ENCODE measurements at places on chromosomes 3 and 15. TPM values are rescaled to one million over a fixed set of nuclear protein-coding genes. Genes with fewer than 3 reads are reported as not detected.

DNA sequence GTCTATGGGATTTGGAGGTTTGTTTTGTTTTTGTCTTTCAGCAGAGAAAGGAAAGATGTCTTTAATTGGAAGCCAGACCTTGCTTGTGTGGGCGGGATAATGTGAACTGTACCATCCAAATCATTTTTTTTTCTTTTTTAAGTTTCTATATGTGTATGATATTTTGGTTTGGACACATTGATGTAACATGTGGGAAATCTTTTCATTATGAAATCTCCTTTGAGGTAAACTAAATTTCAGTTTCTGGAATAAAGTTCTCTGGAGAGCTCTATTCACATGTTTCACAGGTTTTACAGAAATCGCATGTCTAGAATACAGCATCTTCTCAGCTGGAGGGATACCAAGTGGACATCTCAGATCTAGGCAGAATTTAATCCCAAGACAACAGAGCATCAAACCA is 451.5 kb upstream of the MDFIC2 start:
- no peak overlapping the region for H3K4me3 ChIP-seq
- no peak overlapping the region for H3K27ac ChIP-seq
- DNase-seq, result no peak
- no peaks in the 10 kb centered on the region for H3K36me3 ChIP-seq
- H3K4me1 ChIP-seq, result no peaks in the 10 kb centered on the region

GRCh38 chr3:135329479-135329878 is 534.4 kb downstream of the EPHB1 start:
- H3K27me3 ChIP-seq, result no peaks in the 10 kb centered on the region
- no peak overlapping the region for H3K4me3 ChIP-seq
- no peak for DNase-seq
- H3K36me3 ChIP-seq, result no peaks in the 10 kb centered on the region

- no peak overlapping the region for H3K27ac ChIP-seq
- no peak for DNase-seq
- no peaks in the 10 kb centered on the region for H3K36me3 ChIP-seq
- H3K4me1 ChIP-seq, result peaks cover 8% of the 10 kb centered on the region
- H3K27me3 ChIP-seq, result no peaks in the 10 kb centered on the region
These were observed 217.2 kb upstream of the IGF1R start for GRCh38 chr15:98431171-98431570.

- peaks cover 22% of the 10 kb centered on the region for H3K4me1 ChIP-seq
- no peaks in the 10 kb centered on the region for H3K36me3 ChIP-seq
- peak overlapping the region; percentile 76 for H3K4me3 ChIP-seq
- H3K27me3 ChIP-seq, result no peaks in the 10 kb centered on the region
These were observed 1.0 kb downstream of the ANP32A start for GRCh38 chr15:68819495-68820294.

GRCh38 chr15:69486481-69487110 is 34.0 kb downstream of the RPLP1 start:
- DNase-seq, result no peak
- H3K4me3 ChIP-seq, result no peak overlapping the region
- H3K27me3 ChIP-seq, result no peaks in the 10 kb centered on the region
- H3K4me1 ChIP-seq, result no peaks in the 10 kb centered on the region
- no peak overlapping the region for H3K27ac ChIP-seq

DNA sequence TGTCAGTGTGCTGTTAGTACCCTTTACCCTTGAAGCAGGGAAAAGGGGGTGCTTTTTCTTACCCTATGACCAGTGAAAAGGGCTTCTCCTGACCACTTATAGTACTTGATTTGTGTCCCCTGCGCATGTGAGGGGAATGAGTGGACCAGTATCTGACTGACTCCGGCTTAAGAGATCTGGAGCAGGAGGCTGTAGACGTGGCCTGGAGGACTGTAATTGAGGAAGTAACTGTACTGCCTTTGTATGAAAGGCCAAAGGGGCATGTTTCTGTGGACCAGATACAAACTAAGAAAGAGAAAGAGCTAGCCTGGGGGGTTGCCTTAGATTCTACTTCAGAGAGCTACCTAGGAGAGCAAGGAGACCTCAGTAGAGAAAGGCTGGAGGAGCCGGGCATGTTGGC is 89.9 kb upstream of the TBL1XR1 start:
- no peak overlapping the region for H3K27ac ChIP-seq
- H3K36me3 ChIP-seq, result no peaks in the 10 kb centered on the region

The GTF2A2 gene
- total RNA-seq, result 72.0 TPM

The THPO gene
- total RNA-seq, result 0.84 TPM

DNA sequence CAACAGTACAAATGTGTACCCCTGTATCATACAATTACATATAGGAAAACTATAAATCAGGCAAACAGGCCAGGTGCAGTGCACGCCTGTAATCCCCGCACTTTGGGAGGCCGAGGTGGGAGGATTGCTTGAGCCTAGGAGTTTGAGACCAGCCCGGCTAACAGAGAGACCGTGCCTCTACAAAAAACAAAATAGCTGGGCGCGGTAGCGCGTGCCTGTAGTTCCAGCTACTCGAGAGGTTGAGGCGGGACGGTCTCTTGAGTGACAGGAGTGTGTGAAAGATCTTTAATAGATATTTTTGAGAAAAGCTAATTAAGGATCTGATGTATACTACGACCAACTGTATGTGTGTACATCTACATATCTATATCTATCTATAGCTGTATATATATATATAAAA is 33.8 kb upstream of the BDH1 start:
- H3K36me3 ChIP-seq, result no peaks in the 10 kb centered on the region
- no peak for DNase-seq
- no peak overlapping the region for H3K27ac ChIP-seq
- H3K27me3 ChIP-seq, result no peaks in the 10 kb centered on the region
- H3K4me3 ChIP-seq, result no peak overlapping the region

- no peak for DNase-seq
- no peaks in the 10 kb centered on the region for H3K36me3 ChIP-seq
- peaks cover 18% of the 10 kb centered on the region for H3K4me1 ChIP-seq
These were observed 1.5 kb downstream of the DIS3L start for GRCh38 chr15:66294932-66295235.

The CHP1 gene
- total RNA-seq, result 130 TPM

- no peak overlapping the region for H3K4me3 ChIP-seq
- H3K27me3 ChIP-seq, result no peaks in the 10 kb centered on the region
- peak; percentile 12 for DNase-seq
These were observed 110.5 kb upstream of the ABHD17C start for GRCh38 chr15:80584561-80584964.

- no peak overlapping the region for H3K27ac ChIP-seq
- H3K4me3 ChIP-seq, result no peak overlapping the region
- no peak for DNase-seq
- no peaks in the 10 kb centered on the region for H3K4me1 ChIP-seq
- no peaks in the 10 kb centered on the region for H3K36me3 ChIP-seq
These were observed 101.2 kb upstream of the ZBTB20 start for GRCh38 chr3:115248274-115248673.

DNA sequence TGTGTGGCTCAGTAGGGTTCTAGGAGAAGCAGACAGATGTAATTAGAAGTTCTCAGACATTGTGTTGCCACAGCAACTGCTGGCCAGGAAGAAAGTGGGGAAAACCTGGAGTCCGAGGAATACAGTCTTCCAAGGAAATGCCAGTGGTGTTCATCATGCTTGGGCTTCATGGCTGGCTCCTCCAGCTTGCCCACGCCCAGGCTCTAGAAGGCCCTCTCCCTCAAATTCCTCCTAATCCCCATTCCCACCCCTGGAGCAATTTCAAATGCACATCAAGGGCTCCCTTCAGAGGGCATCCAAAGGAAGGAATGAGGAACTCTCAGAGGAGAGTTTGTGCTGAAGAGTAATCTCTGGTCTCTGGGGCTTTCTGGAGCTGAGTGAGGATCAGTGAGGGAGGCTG is 21.9 kb downstream of the FSTL1 start:
- H3K36me3 ChIP-seq, result no peaks in the 10 kb centered on the region
- no peak overlapping the region for H3K27ac ChIP-seq
- peaks cover 22% of the 10 kb centered on the region for H3K4me1 ChIP-seq
- no peak for DNase-seq

The GREM1 gene
- total RNA-seq, result under 0.01 TPM

The KIF15 gene
- 1.4 TPM for total RNA-seq

The ABTB1 gene
- total RNA-seq, result 39.1 TPM

The ZBTB11 gene
- total RNA-seq, result 16.3 TPM

DNA sequence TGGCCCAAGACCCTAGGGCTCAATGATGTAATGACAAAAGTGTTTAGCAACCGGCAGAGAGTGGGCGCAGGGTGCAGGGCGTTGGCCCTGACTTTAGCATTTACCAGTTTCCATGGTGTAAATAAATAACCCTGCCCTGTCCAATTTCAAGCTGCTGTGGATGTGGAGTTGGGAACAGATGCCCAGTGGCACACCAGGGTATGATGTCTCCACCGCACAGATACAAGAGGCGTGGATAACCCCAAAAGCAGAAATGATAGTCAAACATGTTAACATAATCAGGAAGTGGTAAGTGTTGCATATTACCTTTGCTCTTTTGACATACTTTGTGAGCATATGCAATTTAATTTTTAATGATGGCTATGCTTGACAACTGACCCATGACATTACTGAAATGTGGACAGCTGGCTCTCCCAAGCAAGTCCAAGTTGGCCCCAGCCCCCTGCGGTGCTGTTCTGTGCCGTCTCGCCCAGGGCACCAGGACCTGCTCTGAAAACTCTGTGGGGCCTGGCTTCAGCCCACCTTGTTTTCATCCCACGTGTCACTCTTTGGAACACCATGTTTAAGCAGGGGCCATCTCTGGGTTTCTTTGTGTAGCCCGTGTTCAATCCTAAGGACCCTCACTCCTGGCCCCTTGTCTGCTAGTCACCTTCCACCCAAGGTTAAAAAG is 10.8 kb upstream of the ANPEP start:
- H3K4me3 ChIP-seq, result no peak overlapping the region
- H3K27ac ChIP-seq, result peak overlapping the region; percentile 60
- no peaks in the 10 kb centered on the region for H3K27me3 ChIP-seq

DNA sequence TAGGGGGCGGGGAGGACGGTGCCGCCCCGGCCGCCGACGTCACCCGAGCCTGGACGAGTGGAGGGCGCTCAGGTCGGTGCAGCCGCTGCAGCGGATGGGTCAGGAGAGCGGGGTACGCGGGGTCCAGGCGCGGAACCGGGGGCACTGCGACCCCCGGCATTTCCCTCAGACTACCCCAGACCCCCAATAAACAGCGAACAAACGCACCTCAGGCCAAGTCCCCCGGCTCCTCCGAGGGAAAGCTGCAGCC is 78.9 kb downstream of the IQSEC1 start:
- H3K36me3 ChIP-seq, result no peaks in the 10 kb centered on the region
- H3K4me3 ChIP-seq, result peak overlapping the region; percentile 98
- DNase-seq, result peak; percentile 78
- H3K4me1 ChIP-seq, result peaks cover 29% of the 10 kb centered on the region

The HDDC3 gene
- total RNA-seq, result 11.0 TPM

DNA sequence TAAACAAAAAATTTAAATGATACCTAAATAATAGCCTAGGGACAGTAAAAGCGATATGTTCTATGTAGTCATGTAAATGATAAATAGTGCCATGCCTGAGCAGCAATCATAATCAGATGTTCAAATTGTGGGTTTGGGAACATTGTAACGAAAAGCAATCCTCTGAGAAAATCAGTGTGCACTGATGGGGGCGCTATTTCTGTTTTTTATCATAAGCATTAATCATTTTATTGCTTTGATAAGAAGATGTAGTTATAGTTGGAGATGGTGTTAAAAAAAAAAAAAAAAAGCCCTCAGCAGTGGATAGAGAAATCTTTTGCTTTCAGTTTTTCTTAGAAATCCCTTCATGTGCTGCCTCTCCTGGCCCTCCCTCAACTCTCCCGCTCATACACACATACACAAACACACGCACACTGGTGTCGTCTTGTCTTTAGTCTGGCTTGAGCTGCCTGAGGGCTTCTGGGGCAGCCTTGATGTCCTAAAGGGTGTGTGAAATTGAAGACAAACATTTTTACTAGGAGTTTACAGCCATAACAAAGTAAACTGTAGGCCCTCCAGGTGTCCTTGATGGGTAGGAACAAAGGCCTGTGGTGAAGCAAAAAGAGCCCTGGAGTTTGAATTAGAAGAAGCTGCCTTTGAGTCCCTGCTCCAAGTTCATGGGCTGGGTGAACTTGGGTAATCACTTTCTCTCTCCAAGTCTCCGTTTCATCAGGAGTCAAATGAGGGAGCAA is 428.1 kb downstream of the SOX2 start:
- DNase-seq, result no peak
- H3K27me3 ChIP-seq, result no peaks in the 10 kb centered on the region
- no peaks in the 10 kb centered on the region for H3K4me1 ChIP-seq

DNA sequence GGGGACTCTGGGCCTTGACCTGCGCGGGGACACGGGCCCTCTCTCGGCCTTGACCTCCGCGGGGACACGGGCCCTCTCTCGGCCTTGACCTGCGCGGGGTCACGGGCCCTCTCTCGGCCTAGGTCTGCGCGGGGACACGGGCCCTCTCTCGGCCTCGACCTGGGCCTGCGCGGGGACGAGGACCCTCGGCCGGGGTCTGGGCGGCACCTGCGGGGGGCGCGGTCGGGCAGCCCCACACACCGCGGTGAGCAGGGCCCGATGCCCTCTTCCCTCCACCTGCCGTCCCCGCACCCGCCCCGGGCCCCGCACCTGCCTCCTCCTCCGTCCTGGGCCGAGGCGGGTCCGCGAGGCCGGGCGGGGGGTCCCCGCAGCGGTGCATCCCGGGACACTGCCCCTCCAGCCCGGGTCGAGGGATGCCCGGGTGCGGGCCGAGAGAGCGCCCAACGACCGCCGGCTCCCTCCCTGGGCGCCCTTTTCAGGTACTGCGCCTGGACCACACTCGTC is 15.6 kb upstream of the CERS3 start:
- H3K27me3 ChIP-seq, result no peaks in the 10 kb centered on the region
- DNase-seq, result peak; percentile 73
- no peaks in the 10 kb centered on the region for H3K4me1 ChIP-seq
- H3K36me3 ChIP-seq, result no peaks in the 10 kb centered on the region
- no peak overlapping the region for H3K27ac ChIP-seq

The ELP6 gene
- 21.4 TPM for total RNA-seq

DNA sequence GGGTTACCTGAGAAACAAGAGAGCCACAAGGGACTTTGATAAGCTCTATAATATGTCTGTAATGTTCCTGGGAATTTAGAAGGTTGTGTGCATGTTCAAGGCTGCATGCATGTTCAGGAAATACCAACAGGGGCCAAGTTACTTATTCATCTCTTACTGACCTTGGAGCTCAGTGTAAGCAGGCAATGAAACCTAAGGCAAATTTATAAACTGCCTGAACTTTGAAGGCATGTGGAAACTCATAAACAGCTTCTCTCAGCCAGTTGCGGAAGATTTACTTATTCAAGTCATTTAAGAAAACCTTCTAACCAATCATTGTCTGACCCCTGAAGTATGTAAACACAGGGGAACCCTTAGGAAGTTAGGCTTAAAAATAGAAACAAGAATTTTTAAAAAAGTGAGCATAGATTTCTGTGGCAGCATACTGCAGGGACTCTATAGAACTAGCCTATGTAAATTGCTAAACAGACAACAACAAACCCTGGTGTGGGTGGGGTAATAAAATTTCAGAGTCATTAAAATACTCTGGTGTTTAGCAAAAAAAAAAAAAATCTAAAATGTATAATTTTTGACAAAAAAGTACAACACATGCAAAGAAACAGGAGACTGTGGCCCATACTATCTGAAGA is 57.2 kb downstream of the SLC15A2 start:
- H3K4me1 ChIP-seq, result no peaks in the 10 kb centered on the region
- no peaks in the 10 kb centered on the region for H3K27me3 ChIP-seq
- DNase-seq, result no peak
- no peak overlapping the region for H3K4me3 ChIP-seq

The GNB5 gene
- 14.7 TPM for total RNA-seq

GRCh38 chr15:85741021-85741421 is 53.7 kb downstream of the KLHL25 start:
- peaks cover 98% of the 10 kb centered on the region for H3K36me3 ChIP-seq
- H3K27ac ChIP-seq, result no peak overlapping the region
- H3K4me3 ChIP-seq, result no peak overlapping the region
- DNase-seq, result no peak

- no peaks in the 10 kb centered on the region for H3K27me3 ChIP-seq
- H3K36me3 ChIP-seq, result no peaks in the 10 kb centered on the region
- H3K4me3 ChIP-seq, result no peak overlapping the region
- peak; percentile 80 for DNase-seq
- peaks cover 21% of the 10 kb centered on the region for H3K4me1 ChIP-seq
These were observed 44.3 kb downstream of the PXYLP1 start for GRCh38 chr3:141275973-141276372.
